ENCODE measurements at places on chromosomes 4 and X.

GRCh38 chrX:143429131-143429530, 88.1 kb downstream of the SPANXN3 start:
- peak; percentile 67 for DNase-seq

GRCh38 chr4:89615051-89615450, 221.9 kb downstream of the SNCA start:
- no peak for DNase-seq

DNA sequence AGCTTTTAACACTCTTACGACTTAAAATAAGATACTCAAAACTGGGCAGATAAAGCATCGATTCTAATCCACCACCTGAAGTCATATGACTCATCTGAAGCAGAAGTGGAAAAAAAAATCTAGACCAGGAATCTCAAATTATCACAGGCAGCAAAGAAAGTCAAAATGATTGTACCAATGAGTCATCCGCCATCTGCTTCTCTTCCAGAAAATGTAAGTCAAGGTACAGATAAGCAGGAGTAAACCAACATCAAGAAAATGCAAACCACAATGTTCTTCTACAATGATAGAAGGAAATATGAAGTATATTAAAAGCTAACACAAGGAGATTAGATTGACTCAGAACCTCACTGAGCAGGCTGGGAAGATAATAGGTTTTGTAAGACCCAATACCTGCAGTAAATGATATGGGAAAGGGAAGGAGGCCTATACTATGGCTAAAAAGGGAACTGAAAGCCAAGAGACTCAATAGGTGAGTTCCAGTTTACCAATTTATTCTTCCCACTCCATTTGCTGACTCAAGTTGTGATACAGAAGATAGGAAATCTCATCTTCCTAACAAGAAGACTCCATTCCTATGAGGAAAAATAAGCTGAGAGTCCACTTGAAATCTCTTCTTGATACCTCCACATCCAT, 88.4 kb upstream of the TET2 start:
- DNase-seq = peak; percentile 39

- no peak for DNase-seq
Measured at GRCh38 chr4:41080976-41081375, 133.4 kb downstream of the APBB2 start.

- no peak for DNase-seq
Measured at GRCh38 chr4:121806411-121806810, 5.3 kb downstream of the EXOSC9 start.

DNA sequence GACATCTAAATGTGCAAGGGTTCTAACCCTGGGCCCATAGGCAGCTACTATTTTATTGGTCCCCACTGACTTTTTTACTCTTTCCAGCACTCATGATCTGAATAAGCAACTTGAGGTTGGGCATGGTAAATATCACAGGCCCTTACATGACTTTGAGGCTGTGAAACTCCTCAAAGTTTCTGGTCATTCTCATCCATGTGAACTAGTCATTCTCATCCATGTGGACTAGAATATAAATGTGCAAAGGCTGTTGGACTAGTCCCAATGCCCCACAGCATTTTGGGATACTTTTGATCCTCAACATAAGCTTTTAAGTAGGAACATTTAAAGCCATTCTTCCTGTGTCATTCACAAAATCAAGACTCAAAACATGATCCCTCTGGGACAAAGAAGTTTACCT, 290.7 kb upstream of the PPARGC1A start:
- DNase-seq = no peak

DNA sequence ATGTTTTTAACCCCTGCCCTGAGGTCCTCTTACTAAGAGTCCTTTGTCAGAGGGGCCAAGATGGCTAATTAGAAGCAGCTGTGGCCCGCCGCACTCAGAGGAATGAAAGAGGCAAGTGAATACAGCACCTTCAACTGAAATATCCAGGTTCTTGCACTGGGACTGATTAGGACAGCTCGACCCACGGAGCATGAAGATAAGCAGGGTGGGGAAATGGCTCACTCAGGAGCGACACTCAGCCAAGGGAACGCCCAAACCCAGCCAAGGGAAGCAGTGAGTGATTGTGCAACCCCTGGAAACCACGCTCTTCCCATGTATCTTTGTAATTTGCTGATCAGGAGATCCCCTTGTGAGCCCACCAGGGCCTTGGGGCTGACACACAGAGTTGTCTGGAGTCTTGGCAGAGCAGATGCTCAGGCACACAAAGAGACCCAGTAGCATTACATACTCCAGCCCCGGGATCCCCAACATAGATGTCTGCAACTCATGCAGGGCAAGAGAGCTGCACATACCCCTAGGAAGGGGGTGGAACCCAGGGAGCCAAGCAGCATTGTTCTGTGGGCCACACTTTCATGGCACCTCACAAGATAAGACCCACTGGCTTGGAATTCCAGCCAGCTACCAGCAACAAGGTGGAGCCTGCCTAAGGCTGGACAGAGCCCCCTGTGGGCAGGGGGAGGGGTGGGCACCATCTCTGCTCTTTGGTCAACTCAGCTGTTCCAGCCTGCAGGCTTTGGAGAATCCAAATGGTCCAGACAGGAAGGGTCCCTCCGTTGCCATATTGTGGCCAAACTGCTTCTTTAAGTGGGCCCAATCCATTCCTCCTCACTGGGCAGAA, 23.3 kb downstream of the F8A3 start:
- DNase-seq = no peak

- DNase-seq = no peak
Measured at GRCh38 chrX:49214996-49215526, 15.1 kb upstream of the SYP start.

- peak; percentile 55 for DNase-seq
Measured at GRCh38 chr4:156298230-156298629, 344.6 kb upstream of the CTSO start.

GRCh38 chrX:112967903-112968302, 127.3 kb upstream of the AMOT start:
- DNase-seq = no peak

DNA sequence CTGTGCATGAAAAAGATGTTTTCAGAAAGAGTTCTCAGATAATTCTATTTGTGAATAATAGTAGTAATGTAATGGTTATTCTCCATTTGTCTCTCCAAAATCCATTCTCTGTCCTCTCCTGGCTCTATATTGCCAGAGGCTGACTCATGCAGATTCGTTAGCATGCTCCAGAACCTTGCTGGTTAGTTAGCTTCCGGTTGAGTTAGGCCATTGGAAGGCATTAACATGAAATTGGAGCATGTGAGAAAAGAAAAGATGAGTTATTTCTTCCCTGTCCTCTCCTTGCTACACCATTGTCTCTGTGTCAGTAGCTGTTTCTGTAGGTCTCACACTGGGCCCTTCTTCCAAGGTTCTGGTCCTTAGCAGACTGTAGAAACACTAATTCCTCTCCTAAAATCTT, 23.5 kb upstream of the PRDM8 start:
- DNase-seq = no peak
